Neural progenitor cell (in vitro differentiated cells): ENCODE measurements at places on chromosomes 1 and 21. TPM values are rescaled to one million over a fixed set of nuclear protein-coding genes. Genes with fewer than 3 reads are reported as not detected.

DNA sequence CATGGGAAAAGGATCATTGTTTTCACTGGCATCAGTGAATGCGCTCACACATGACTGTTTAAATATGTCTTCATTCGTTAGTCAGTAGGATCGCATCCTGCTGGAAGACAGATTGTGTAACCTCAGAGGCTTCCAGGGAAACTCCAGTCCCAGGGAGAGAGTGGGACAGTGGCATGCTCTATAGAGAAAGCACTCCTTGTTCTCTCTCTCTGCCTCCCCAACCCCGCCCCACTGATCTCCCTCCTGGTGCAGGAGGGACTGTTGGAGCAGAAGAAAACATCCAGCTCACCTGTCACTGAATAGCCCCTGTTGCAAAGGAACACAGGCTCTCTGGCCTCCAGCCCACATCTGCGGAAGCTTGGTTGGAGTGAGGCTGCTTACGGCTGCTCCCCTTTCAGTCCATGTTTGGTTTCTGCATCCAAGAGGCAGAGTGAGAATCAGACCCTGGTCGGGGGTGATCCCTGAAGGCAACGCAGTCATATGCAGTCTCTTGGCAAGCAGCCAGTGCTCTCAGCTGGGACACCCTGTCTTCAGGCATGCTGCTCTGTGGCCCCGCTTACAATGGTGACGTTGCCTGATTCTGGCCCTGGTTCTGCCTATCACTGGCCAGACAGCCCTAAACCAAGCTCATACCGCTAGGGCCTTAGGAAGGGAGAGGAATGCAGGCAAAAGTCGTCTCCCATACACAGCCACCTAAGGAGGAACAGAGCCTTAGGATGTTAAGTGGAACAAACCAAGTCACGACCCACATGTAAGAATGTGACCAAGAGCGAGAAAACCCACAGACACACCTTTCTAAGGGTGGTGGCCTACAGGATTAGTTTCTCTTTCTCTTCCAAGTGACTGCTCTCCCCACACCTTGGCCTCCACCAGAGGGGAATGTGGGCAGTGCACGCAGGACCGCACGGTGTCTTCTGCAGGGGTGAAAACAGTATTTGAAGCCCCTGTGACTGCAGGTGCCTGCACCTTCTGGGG lies 39.7 kb downstream of the BACE2 start:
- no peaks in the 10 kb centered on the region for H3K36me3 ChIP-seq
- no peak overlapping the region for H3K4me3 ChIP-seq
- H3K27me3 ChIP-seq, result no peaks in the 10 kb centered on the region
- no peak for DNase-seq
- H3K27ac ChIP-seq, result no peak overlapping the region

DNA sequence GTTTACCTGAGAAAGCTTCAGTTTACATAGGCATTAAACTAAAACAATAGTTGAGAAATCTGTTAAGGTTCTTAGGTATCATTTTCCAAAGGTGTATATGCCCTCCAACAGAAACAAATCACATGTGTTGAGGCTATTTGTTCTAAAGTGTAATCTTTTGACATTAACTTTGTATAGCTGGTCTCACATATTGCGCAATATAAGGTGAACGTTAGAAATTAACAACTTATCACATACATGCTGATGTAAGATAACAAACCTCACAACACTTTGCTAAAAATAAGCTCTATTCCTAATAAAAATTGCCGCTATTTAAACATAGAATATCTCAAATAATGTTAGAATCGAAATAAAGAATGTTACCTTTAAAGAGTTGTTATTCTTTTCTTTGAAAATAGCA lies 340.6 kb downstream of the SRGAP2C start:
- peaks cover 8% of the 10 kb centered on the region for H3K4me1 ChIP-seq
- H3K36me3 ChIP-seq, result no peaks in the 10 kb centered on the region
- H3K27ac ChIP-seq, result no peak overlapping the region
- H3K4me3 ChIP-seq, result no peak overlapping the region
- no peaks in the 10 kb centered on the region for H3K27me3 ChIP-seq

DNA sequence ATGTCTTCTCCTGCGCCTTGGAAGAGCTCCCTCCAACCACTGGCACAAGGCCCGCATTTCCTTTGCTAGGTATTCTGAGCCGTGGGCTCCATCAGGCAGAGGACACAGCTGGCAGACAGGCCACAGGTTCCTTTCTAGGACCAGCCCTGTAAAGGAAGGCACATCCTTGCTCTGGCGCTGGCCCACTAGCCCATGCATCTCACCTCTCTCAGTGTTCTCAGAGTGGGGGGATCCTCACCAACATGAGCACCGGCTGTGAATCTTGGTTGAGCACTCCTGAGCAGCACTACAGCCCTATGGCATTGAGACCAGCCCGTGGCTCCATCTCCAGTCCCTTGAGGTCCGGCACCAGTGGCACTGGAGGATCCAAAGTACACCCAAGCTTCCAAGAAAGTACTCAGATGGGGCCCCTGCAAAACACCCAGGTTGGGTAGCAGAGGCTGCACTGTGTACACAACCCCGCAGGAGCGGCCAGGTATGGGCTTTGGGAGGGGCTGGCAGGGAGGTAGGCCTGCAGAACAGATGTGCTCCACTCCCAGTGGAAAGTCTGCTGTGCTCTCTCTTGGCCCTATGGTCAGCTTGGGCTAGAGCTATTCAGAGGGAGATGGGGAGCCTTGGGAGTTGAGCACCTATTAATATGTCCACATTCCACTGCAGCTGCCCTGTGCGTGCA lies 47.1 kb upstream of the PLPPR5 start:
- no peaks in the 10 kb centered on the region for H3K4me1 ChIP-seq
- no peaks in the 10 kb centered on the region for H3K27me3 ChIP-seq
- no peak overlapping the region for H3K27ac ChIP-seq
- H3K4me3 ChIP-seq, result no peak overlapping the region
- no peak for DNase-seq

The EDN2 gene
- not detected in 2 replicates for total RNA-seq

DNA sequence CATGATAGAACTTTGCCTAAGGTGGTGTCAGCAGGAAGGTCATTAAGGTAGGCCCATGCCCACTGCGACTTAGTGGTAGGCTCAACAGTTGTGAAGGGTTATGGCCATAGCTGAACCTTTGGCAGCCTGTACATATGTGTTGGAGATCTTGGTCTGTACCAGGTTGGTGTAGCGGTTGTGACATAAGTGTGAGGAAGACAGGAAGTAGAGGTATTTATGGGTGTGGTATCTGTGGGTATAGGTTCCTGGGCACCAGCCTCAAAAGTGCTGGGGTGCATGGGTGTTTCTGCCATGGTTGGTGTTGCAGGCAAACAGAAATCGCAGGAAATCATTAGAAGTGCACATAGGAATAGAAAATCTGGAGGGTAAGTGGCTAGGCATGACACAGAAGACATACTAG lies 18.6 kb upstream of the LRIF1 start:
- no peak overlapping the region for H3K27ac ChIP-seq
- H3K4me3 ChIP-seq, result no peak overlapping the region
- H3K4me1 ChIP-seq, result no peaks in the 10 kb centered on the region
- H3K27me3 ChIP-seq, result no peaks in the 10 kb centered on the region
- DNase-seq, result no peak

DNA sequence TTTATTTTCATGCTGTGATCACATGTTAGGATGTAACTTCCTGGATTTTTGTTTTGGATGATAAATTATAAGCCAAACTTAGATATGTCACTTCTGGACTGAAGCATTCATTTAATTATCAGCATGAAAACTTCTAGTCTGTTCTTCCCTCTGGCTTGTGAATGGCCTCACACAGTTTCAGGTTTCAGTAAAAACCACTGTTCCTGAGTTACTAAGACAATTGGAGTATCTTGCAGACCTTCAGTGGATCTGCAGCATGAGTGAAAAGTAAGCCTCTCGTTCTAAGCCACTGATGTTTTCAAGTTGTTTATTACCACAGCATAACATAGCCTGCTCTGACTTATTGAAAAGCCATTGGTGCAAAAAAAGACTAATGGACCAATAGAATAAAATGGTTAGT lies 55.3 kb upstream of the RGS21 start:
- no peak for DNase-seq
- no peak overlapping the region for H3K4me3 ChIP-seq
- no peak overlapping the region for H3K27ac ChIP-seq
- H3K36me3 ChIP-seq, result no peaks in the 10 kb centered on the region
- H3K4me1 ChIP-seq, result no peaks in the 10 kb centered on the region

The TMPRSS15 gene
- total RNA-seq, result not detected in 2 replicates

- no peaks in the 10 kb centered on the region for H3K36me3 ChIP-seq
- peaks cover 9% of the 10 kb centered on the region for H3K4me1 ChIP-seq
- no peak overlapping the region for H3K27ac ChIP-seq
- H3K4me3 ChIP-seq, result no peak overlapping the region
Observed at GRCh38 chr1:30652152-30652841, 71.1 kb downstream of the MATN1 start.

The SPRR1A gene
- not detected in 2 replicates for total RNA-seq

DNA sequence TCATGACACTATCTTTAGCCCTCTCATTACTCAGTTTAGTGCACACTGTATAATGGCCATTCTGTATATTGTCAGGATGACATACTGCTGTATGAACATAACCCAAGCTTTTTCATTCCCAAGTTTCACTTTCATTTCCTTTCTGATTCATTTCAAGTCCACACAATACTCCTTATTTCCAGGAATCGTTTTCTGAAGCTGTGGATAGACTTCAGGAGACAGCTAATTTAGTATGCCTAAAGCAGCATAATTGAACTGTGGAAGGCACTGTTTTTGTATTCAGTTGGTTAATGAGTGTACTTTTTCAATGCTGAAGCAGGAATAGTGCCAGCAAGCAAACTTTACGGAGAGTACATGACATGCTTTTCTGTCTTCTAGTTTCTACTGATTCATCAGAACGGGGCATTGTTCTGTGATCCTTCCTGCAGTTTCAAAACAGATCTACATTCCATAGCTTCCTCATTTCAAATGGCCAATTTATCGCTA lies 578.5 kb upstream of the ZP4 start:
- no peaks in the 10 kb centered on the region for H3K36me3 ChIP-seq
- no peak overlapping the region for H3K4me3 ChIP-seq
- no peaks in the 10 kb centered on the region for H3K27me3 ChIP-seq
- DNase-seq, result no peak
